NCI-H510A (cell line): ENCODE measurements at places on chromosomes 2 and 18.

DNA sequence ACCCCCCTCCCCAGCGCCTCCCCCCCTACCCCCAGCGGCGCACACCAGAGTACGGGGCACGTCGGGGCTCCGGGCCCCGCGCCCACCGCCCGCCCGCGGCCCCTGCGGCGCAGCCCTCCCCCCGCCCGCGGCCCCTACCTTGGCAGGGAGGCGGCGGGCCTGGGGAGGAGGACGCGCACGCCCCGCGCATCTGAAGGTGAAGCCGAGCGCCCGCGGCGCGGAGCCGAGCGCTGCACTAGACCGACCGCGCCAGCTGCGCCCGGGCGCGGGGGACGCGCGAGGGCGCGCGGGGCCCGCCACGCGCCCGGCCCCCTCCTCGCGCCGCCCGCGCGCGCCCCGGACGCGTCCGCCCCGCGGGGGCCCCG, at the start of gene ZNF516:
ZNF516 (minus strand) TSS at position 237 of the 365 bp plus-strand sequence. CDS start 52,188 bp downstream, outside the sequence.
- peak; percentile 80 for DNase-seq

DNA sequence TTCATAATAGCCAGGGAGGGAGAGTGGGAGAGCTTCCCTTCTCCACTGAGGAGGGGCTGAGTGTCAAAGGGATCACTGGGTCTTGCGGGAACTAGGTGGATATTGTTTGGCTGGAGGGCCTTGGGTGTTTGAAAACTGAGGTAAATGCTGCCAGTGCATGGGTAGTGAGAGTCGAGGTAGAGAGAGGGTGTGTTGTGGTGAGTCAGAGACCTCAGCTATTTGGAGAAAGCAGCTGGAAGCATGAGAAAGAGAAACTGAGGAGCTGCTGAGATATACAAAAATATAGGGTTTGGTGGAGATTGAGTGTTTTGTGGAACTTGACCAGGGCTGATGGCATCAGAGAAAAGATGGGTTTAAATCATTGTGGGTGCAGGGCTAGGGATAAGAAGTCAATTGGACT, 127.0 kb upstream of the CCDC195 start:
- DNase-seq: no peak

DNA sequence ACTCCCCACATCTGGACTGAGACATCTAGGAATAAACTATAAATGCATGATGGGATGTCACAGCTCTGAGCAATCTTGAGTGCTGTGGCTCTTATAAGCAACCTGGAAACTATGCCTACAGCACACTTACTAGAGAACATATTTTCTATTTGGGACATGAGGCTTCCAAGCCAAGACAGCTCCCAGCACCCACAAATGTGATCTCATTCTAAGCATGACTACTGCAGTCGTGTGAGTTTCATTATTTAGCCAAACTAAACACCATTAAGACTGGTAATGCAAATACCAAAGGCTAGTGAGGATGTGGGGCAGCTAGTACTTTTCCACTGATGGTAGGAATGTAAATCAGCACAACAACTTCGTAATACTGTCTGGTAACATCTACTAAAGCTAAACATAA, 72.5 kb downstream of the RTTN start:
- DNase-seq: no peak

- DNase-seq: no peak
Measured at GRCh38 chr2:183163821-183164649, 39.8 kb downstream of the NUP35 start.

GRCh38 chr18:59518705-59519104, 159.6 kb upstream of the LMAN1 start:
- DNase-seq: no peak

DNA sequence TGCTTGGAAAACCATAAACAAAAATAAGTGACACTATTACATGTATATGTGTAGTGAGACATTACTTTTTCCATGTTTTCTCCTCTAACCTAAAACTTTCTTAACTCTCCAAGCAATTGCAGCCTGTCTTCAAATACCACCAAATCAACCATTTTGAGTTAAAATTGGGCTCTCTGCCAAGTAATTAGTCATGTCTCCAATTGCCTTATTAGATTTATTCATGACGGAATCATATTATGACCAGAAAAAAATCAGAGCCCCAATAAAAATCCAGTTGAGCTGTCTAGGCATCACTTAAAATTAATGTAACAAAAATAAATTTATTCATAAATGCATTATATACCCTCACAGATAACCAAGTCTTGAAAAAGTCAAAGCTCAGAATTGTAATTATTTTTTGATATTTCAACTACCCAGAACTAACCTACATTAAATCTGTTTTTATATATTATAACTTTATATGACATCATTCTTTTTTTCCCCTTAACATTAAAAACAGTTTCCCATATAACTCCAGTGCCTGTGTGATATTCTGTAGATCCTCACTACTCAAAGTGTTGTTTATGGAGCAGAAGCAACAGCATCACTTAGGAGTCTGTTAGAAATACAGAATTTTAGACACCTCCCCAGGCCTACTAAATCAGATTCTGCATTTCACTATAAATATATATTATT, 157.0 kb downstream of the ERBB4 start:
- DNase-seq: no peak
